ENCODE measurements at places on chromosomes 7 and 10.
A peak's percentile ranks its signal among the peaks of the same experiment; 100 is the strongest.

DNA sequence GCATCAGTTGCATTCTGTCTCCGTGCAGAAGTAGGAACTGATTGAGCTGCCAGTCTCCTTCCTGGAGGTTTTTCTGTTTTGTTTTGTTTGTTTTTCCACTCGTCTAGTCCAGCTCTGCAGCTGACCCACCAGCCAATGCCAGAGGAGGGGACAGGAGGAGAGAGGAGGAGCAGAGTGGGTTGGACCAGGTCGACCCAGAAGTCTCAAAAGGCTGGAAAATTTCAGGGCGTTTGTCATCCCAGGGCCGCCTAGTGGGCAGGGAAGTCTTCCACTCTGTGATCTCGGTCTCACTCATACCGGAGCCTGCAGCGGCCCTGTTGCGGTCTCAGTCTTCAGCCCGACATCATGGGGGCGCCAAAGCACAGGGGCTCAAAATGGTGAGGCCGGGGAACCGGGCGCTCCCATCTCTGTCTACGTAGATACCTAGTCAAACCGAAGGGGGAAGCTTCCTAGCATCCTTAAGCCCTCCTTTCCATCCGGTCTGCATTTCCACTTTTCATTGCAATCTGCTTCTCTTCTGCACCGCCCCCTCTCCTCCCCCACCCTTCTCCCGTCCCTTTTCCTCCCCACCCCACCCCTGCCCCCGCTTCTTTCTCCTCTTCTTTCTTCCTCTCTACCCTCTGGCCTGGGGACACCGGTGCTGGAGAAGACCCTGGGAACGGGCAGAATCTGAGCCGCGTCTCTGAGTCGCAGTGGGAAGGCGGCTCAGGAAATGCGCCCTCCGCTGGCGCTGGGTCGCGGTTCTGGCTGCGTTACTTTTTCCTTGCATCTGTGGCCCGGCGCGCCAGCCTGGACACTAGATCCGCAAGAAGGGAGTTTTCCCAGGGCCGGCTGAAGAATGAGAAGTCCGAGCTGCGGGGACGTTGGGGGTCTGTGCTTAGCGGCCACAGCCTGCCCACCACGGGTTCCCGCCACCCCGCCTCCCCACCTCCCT is 16.2 kb upstream of the PAX2 start:
- no peak for DNase-seq

- no peak for DNase-seq
Measured at GRCh38 chr10:130864961-130865818, 446.3 kb downstream of the TCERG1L start.

GRCh38 chr7:1566687-1567048 is 3.2 kb downstream of the PSMG3 start:
- DNase-seq: no peak

GRCh38 chr7:42493436-42494198 is 256.6 kb upstream of the GLI3 start:
- DNase-seq: no peak

DNA sequence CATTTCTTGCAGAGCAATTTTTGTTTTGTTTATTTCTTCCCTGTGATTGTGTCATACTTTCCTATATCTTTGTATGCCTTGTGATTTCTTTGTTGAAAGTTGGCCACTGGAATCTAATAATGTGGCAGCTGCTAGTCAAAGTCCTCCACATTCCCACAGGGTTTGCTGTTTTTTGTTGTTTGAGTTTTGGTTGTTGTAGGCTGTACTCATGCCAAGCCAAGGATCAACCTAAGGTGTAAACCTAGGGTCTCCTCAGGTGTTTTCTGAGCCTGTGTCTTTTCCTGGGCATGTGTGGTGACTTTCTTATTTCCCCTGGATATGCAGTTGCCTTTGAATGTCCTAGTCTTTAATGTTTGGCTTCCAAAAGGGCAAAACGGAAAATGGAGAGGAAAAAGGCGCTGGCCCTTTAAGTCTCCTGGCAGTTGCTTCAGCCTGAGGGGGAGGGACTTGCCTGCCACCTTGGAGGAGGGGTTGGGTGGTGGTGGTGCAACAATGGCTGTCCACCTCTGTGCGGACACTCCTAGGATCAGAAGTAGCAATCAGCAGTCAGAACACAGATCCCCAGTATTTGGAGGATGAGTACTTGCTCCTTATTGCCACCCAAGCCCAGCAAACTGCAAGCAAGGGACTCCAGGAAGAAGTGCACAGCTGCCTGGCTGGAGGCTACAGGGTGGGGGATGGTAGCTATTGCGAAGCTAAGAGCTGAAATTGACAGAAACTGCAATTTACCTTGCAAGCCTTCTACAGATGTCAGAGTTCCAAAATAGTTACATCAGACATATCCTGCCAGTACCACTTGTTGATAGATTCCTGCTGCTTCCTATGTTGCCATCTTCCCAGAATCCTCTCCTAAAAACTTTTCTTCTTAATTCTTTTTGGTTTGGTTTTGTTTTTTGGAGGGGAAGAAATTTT is 5.6 kb upstream of the ZNF518A start:
- DNase-seq: no peak

DNA sequence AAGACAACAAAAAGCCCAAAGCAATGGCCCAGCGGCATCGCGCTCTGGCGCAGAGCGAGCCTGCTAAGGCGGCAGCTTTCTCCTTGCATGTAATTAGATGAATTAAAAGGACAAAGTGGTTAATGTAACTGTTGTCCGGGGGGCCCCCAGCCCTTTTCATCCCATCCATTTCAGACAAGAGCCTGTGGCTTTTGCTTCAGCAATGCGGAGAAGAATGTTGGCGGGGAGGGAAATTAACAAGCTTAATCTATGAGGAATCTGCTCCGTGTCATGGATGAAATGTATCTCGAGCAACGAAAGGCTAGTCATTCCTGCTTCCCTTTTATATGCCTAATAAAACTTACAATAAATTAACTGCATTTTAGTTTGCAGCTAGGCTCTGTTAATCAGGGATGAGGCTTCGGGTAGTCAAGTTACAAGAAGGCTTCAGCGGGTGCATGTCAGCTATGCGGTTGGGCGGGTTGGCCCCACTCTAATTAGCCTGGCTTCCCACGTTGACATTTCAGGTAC is 203.3 kb downstream of the BUB3 start:
- no peak for DNase-seq

DNA sequence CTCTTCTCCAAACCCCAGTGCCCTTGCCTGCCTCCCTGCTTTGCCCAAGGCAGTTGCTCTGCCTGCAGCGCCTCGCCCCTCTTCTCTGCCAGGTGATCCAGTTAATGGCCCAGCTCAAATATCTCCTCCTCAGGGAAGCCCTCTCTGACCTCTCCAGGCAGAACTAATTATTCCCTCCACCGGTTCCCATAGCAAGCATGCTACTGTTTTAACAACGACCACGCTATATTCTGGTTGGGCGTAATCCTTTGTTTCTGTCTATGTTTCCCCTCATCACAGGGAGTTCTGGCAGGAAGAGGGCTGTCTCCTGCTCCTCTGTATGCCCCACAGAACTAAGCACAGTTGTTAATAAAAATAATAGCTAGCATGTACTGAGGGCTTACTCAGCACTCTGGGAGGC is 36.8 kb upstream of the R3HCC1L start:
- no peak for DNase-seq

- DNase-seq: no peak
Measured at GRCh38 chr10:74738052-74738451, 88.3 kb upstream of the KAT6B start.

- no peak for DNase-seq
Measured at GRCh38 chr10:558364-558763, 131.1 kb downstream of the DIP2C start.

DNA sequence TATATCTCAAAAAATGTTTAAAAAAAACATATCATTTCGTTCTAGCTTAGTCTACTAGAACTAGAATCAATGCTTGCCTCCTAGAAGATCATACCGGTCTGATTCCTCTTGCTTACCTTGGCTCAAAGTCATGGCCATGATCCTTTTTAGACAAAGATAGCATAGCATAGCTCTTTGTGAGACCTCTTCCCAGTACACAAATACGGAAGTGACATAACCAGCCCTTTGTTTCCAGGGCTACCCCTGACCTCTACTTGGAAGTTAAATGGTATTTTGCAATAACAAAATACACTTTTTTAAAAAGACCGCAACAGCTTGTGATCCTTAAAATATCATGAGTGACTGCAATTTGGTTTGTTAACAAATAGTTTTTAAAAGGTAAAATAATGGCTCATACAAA is 130.7 kb upstream of the NOBOX start:
- DNase-seq: no peak

- DNase-seq: no peak
Measured at GRCh38 chr10:947051-947450, 15.5 kb upstream of the LARP4B start.

GRCh38 chr7:151624246-151624928 is 104.7 kb upstream of the RHEB start:
- no peak for DNase-seq

DNA sequence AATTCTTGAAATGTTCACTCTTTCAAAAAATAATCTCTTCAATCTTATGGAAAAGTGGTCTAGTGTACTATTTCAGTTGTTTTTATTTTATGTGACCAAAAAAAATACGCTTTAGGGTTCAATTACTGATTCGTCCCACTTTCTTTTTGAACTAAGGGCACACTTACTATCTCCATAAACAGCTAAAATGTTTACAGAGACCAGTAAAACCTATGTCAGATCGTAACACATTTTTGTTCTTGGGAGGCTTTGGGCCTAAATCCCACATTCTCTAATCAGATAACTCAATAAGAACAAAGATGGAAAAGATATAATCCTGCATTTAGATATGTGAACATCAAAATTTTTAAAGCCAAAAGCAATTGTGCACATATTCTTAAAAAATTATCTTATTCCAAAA is 29.8 kb upstream of the EPC1 start:
- DNase-seq: no peak

DNA sequence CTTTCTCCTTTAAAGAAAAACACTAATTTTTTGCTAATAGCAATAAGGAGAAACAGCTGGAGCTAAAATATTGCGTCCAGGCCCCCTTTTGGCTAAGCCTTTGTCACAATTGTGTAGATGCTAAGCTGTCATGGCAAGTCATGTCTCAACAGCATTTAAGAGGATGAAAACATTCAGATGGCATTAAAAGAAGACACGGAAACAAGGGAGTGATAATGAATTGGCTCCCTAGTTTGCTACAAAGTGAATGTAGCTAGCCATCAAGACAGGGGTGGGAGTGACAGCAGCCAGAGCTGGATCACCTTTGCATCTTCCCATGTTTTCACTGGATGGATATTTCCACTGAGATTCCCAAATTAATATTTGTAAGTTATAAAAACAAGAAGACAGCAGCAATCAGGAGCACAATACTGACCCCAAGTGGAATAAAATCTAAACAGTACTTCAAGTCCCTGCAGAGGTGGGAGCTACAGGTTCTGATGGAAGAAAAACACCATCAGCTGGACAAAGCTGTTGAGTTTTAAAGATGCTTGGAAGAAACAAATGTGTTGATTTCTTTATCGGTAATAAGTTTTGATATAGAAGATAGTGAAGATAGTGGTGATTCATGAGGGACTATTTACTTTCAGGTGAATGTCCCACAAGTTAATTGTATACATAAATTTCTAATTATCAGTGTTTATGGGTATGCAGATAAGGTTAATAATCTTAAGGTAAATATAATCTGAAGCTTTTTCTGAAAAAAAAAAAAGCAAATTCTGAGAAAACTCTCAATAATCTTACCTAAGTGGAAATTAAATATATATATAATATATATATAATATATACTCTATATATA is 129.4 kb downstream of the SLC16A9 start:
- DNase-seq: no peak

DNA sequence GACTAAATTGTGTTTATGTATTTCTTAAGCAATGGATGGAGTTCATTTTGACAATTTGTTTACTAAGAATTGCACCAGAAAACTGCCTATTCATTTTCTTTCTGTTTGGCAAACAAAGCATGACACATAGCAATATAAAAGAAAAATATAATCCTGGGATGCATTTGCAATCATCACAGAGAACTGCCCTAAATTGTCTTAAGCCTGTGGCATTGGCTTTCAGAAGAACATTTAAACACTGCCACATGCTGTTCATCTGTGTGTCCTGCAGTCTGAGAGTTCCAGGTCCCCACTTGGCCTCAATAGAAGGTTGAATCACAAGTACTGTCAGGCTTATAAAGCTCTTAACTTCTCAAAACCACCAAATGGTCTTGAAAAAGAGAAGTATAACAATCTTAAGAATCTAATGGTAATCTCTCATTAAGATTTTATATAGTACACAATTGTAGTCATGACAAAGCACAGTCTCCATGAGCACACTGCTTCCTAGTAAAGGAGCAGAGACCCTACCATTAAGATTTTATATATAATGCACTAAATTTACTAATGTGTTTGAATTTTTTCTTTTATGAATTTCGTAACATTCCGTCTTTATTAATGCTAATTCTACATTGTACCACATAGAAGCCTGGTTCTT is 29.9 kb downstream of the RNLS start:
- DNase-seq: no peak

DNA sequence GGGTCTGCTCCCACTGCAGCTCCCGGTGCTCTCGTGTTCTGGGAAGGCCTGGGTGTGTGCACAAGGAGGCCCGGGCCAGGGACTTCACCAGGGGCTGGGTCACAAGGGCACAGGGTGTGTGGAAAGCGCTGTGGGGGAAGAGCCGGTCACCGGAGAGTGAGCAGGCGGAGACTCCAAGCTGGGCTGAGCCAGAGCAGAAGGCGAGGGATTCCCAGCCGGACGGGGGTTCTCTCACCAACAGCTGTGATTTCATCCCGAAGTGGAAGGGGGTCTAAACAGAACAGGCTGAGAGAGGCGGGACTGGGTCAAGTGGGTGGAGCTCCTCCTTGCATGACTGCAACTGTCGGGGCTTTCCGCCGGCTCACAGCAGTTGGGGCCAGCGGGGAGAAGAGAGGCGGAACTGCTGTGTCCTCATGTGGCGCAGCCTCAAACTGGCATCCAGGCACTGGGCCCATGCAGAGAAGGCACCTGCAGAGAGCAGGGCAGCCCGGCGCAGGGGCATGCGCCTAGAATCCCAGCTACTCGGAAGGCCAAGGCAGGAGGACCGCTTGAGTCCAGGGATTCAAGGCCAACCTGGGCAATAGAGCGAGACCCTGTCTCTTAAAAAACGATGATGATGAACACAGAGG is 7.6 kb upstream of the ORAI2 start:
- DNase-seq: peak; percentile 56

DNA sequence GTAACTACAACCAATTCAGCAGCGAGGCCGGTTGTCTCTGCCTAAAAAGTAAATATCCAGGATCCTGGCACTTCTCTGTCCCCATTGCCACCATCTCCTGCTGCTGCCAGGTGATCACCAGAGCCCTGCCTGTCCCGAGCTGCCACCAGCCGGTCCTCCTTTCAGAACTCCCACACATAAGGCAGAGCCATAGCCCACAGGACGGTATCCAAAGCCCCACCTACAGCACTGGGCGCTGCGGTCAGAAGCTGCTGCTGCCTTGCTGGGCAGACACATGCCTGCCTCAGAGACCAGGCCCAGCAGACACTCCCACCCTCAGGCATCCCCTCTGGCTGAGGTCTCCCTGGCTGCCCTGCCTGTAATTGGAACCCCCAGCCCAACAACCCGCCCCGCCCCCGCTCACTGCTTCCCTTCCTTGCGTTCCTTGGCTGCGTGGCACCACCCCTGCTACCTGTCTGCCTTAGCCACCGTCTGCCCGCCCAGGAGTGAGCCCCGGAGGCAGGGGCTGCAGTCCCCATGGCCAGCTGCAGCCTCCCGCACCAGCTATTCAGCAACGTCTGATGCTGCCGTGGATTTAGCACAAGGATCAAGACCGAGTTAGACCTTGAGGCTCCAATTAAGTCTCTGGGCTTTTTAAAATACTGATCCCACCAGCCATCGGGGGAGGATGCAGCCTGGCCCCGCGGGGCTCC is 100.7 kb downstream of the CYTH3 start:
- DNase-seq: no peak

- no peak for DNase-seq
Measured at GRCh38 chr7:10181996-10182395, 791.7 kb upstream of the PHF14 start.

- no peak for DNase-seq
Measured at GRCh38 chr7:132768099-132768498, 191.8 kb upstream of the PLXNA4 start.

- no peak for DNase-seq
Measured at GRCh38 chr10:112700215-112700671, 249.8 kb upstream of the TCF7L2 start.

All from stimulated activated CD4-positive, alpha-beta T cell treated with anti-CD3 and anti-CD28 coated beads, Interleukin-1b, Interleukin-23, amount 100 ng/mL, for 1 hour (primary cell).